ENCODE measurements at places on chromosomes 4 and X. TPM values are rescaled to one million over a fixed set of nuclear protein-coding genes. Genes with fewer than 3 reads are reported as not detected.

Gene NIPAL1
- polyA plus RNA-seq = 2.9 TPM

Gene CFAP99
- polyA plus RNA-seq = 0.05 TPM

Gene MAOA
- polyA plus RNA-seq = 63.3 TPM

Gene NLGN4X
- 0.38 TPM for polyA plus RNA-seq

Gene CNGA1
- 5.4 TPM for polyA plus RNA-seq

Gene HELQ
- polyA plus RNA-seq = 5.0 TPM

Gene ZFP92
- polyA plus RNA-seq = 0.31 TPM

Gene CSAG3
- polyA plus RNA-seq = not detected

Gene HSD17B13
- polyA plus RNA-seq = not detected

Gene WWC2
- 2.6 TPM for polyA plus RNA-seq

Gene SPARCL1
- polyA plus RNA-seq = 191 TPM

Gene C4orf51
- polyA plus RNA-seq = not detected

Gene NR0B1
- not detected for polyA plus RNA-seq

Gene CT45A6
- polyA plus RNA-seq = not detected

Gene TRAM1L1
- 0.92 TPM for polyA plus RNA-seq

Gene FREM3
- not detected for polyA plus RNA-seq

Gene PLK4
- 1.5 TPM for polyA plus RNA-seq

Gene IBSP
- polyA plus RNA-seq = not detected

Gene SYTL5
- polyA plus RNA-seq = 1.9 TPM

Gene TCP11X2
- not detected for polyA plus RNA-seq

Gene GPR143
- polyA plus RNA-seq = 0.93 TPM

Gene TMPRSS11F
- not detected for polyA plus RNA-seq

Gene CSAG1
- not detected for polyA plus RNA-seq

Gene NDNF
- polyA plus RNA-seq = 2.6 TPM

Gene SATL1
- polyA plus RNA-seq = not detected

Gene PLA2G12A
- 11.9 TPM for polyA plus RNA-seq

Gene FBXO8
- polyA plus RNA-seq = 15.3 TPM

Gene MYOZ2
- 0.31 TPM for polyA plus RNA-seq

Gene RHOXF2B
- polyA plus RNA-seq = not detected

Gene PALLD
- 105 TPM for polyA plus RNA-seq

Gene ZNF827
- 2.4 TPM for polyA plus RNA-seq

Gene GALNTL6
- polyA plus RNA-seq = 0.18 TPM

Gene CYP4V2
- polyA plus RNA-seq = 11.5 TPM

Gene MAGEA2B
- not detected for polyA plus RNA-seq

Gene SRPX2
- polyA plus RNA-seq = 6.2 TPM

Gene CDX4
- polyA plus RNA-seq = not detected

Gene ENPP6
- polyA plus RNA-seq = 0.25 TPM

Gene CCNA2
- 8.8 TPM for polyA plus RNA-seq

Gene BANK1
- polyA plus RNA-seq = 2.1 TPM
